AG10803 (cell line): ENCODE measurements at places on chromosomes 5 and 9.
A peak's percentile ranks its signal among the peaks of the same experiment; 100 is the strongest.

DNA sequence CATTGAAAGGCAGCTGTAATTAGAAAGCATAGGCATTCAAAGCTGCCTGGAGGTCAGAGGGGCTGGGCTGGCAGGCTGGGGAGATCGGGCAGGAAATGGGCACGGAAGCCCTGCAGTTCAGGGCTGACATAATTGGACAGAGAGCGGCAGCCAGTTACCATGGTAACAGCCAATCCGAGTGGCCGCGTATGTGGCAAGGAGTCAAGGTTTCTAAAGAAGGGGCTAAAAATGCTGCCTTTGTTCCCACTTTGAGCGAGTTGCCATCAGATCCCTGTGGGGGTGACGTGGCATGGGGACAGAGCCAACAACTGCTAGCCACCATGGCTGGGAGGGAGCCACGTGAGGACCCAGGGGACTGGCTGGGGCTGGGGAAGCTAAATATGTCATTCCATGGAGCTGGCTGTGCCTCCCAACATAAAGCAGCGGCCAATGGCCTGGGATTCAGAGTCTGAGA, 44.7 kb upstream of the NDFIP1 start:
- DNase-seq: peak; percentile 77

- no peak for DNase-seq
Measured at GRCh38 chr9:131406563-131407436, 12.9 kb downstream of the PRRC2B start.

- peak; percentile 15 for DNase-seq
Measured at GRCh38 chr5:42566652-42567295, 143.5 kb downstream of the GHR start.

DNA sequence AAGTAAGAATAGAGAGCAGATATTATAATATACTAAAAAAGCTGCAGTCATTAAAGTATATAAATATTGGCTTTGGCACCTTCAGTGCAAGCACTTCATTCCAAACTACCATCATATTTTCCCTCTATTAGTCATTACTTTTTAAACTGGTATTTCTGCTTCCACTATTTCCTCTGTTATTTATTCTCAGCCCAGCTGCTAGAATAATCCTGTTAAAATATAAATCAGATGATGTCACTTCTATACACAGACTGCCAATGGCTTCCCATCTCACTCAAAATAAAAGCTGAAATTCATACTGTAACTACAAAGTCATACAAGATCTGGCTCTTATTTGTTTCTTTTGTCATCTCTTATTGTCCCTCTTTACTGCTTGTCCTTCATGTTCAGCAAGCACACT, 432.9 kb downstream of the TLE4 start:
- no peak for DNase-seq

GRCh38 chr9:123053711-123054110, 20.2 kb downstream of the GPR21 start:
- no peak for DNase-seq

GRCh38 chr9:503881-504852, 289.5 kb downstream of the DOCK8 start:
- peak; percentile 19 for DNase-seq

GRCh38 chr5:89036166-89036565, 153.2 kb upstream of the MEF2C start:
- DNase-seq: no peak

DNA sequence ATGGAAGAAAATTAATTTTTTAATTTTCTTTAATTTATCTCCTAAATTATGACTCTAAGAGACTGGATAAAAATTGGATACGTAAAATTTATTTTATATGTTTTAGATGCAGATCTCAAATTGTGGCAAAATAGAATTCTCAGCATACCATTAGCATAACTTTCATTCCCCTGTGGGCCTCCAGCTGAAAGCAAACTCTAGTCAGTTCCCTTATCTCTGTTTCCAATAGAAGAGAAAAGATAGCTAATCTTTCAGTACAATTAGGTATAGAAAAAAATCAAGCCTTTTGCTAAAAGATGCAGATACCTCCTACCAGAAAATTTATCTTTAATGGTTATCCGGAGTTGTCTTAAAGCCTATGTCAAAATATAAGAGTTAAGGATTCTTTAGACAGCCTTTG, 1530.6 kb downstream of the EFNA5 start:
- no peak for DNase-seq

GRCh38 chr9:1276474-1276873, 226.3 kb downstream of the DMRT2 start:
- DNase-seq: no peak

- no peak for DNase-seq
Measured at GRCh38 chr9:84101964-84102632, 121.5 kb downstream of the RMI1 start.

DNA sequence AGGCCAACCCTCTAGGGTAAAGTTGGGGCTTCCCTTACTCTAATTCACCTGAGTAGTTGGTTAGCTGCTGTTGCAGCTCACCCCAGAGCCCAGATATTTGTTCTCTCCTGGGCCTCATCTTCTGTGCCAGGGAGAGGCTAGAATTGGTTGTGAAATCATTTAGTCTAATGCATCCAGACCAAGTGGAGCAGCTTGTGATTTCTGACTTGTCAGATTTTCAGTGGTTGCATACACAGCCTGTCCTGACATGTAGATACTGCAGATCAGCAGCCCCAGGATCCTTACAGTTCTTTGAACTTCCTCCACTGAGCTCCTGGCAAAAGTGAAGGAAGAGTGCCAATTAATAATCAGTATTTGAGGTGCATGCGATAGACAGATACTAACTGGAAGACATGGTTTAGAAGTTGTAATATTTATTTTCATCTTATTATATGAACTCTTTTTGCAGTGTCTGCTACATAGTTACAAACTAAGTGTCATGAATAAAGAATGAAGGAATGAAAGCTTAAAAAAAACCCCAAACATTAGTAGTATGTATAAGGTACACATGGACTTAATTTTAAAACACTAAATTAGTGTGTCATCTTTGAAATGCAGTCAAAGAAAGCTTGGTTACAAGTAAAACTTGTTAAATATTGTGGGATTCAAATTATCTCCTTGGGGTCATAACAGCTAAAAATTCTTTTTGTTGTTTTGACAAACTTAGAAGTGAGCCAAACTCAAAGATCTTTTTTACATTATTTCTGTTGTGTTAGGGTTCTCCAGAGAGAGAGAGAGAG, 128.5 kb downstream of the VPS13A start:
- peak; percentile 87 for DNase-seq

GRCh38 chr9:84841931-84842330, 172.4 kb downstream of the NTRK2 start:
- no peak for DNase-seq

DNA sequence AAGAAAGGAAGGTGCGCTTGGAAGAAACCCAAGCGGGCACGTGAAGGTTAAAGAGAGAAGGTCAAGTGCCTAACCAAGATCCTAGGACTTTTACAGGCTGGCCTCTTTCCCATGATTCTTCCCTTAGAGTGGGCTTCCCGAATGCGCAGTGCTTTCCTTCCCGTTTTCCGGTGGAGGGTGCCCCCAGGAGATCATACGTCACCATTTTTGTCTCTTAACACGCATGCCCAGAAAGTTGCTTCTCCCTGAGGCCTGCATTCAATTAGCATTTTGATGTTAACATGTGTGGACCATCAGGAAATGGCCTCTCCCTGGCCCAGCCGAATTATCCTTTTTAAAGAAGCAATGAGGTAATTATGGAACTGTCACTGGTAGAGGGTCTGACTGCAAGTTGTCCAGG, 1.9 kb upstream of the RUSC2 start:
- peak; percentile 84 for DNase-seq

DNA sequence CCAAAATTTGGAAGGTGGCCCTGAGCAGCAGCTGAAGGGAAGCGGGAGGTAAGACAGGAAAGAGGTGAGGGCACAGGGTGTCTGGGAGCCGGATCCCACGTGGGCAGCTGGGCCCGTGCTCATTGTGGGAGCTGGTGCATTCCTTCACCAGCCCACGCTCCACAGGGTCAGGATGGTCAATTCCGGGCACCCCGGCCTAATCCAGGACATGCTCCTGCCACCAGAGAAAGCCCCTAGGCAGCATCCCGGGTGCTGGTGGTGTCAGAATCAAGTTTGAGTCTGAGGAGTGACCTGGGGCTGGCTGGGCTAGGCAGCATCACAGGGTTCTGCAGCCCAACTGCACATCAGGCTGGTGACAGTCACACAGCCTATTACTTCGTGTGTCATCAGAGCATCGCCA, 7.1 kb upstream of the PDCD6 start:
- DNase-seq: no peak

DNA sequence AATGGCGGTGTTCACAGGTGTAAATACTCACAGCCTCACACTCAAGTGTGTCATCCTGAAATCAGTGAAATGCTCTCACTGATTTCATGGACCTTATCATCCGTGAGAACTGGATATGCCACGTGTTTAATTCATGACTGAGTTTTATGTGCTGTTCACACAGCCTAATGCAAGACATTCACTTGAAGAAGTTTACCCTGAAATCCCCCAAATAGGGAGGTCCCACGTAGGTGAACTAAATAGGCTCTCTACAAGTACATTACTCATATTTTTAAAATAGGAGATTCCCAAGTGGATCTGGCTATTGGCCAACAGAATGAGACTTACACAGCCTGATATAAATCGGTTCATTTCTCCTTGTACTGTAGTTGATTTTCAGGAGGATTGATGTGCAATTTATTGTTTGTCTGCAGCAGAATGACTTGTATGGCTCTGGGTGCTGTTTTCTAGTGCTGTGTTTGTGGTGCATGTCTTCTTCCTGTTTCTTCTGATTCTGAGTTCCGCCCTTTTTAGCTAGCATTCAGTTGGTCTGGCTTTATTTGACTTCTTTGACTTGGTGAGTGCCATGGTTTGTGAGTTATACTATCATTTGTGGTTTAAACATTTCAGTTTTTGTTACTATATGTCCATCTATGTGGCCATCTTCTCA, 25.1 kb downstream of the TRIO start:
- DNase-seq: peak; percentile 32

GRCh38 chr9:121813519-121814210, 162.2 kb downstream of the DAB2IP start:
- DNase-seq: no peak

DNA sequence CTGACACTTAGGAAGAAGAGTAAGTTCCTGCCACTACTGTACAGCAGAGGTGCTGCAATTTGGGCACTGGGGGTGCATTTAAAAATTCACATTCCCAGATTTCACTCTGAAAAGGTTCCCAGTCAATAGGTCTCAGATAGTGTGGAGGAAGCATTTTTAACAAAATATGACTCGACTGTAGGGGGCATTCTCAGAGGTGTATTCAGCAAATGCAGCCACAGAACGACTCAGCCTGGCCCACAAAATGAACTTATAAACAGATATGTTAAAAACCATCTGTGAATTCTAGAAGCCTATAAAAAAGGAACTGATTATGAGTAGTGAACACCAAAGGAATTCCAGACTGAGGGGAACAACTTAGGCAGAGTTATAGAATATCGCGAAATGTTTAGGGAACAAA, 31.1 kb downstream of the MLLT3 start:
- peak; percentile 13 for DNase-seq

GRCh38 chr9:21294364-21294774, 10.7 kb downstream of the IFNA5 start:
- DNase-seq: no peak
